ENCODE measurements at places on chromosomes 16 and 17. TPM values are rescaled to one million over a fixed set of nuclear protein-coding genes. Genes with fewer than 3 reads are reported as not detected.

Gene CHST4
- 0.14 TPM for polyA plus RNA-seq

Gene KRTAP4-3
- not detected for polyA plus RNA-seq

Gene KLHL10
- polyA plus RNA-seq: 0.21 TPM

DNA sequence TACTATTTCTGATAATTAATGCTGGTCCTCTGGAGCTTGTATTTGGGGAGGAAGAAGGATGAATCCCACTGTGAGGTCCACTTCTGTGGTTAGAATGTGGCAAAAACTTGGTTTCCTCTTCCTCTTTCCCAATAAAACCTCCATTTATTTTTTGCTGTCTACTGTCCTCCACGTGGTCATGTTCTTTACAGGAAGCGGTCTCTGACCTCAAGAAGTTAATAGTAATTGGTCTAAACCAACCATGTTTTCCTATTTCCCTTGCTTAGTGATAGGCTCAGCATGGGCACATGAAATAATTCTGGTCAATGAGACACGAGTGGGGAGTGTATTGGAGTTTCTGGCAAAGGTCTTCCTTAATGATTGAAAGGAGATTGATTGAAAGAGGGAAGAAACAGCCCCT, 33.9 kb downstream of the CHP2 start:
- no peaks in the 10 kb centered on the region for H3K4me1 ChIP-seq
- H3K27ac ChIP-seq: no peak overlapping the region
- DNase-seq: no peak
- no peaks in the 10 kb centered on the region for H3K36me3 ChIP-seq
- H3K4me3 ChIP-seq: no peak overlapping the region

Gene CCL4
- 0.21 TPM for polyA plus RNA-seq

GRCh38 chr16:85555719-85556455, 57.2 kb upstream of the GSE1 start:
- no peaks in the 10 kb centered on the region for H3K27me3 ChIP-seq
- H3K4me1 ChIP-seq: peaks cover 24% of the 10 kb centered on the region
- no peak for DNase-seq
- H3K36me3 ChIP-seq: no peaks in the 10 kb centered on the region
- H3K4me3 ChIP-seq: peak overlapping the region; percentile 89

Gene ZSCAN10
- not detected for polyA plus RNA-seq

GRCh38 chr17:75508931-75509361, 6.4 kb downstream of the CASKIN2 start:
- H3K36me3 ChIP-seq: peaks cover 27% of the 10 kb centered on the region
- H3K27me3 ChIP-seq: no peaks in the 10 kb centered on the region
- peaks cover 24% of the 10 kb centered on the region for H3K4me1 ChIP-seq
- H3K4me3 ChIP-seq: no peak overlapping the region

GRCh38 chr16:51097729-51098128, 53.3 kb downstream of the SALL1 start:
- H3K4me3 ChIP-seq: no peak overlapping the region
- no peaks in the 10 kb centered on the region for H3K4me1 ChIP-seq
- no peak for DNase-seq
- no peaks in the 10 kb centered on the region for H3K36me3 ChIP-seq
- H3K27ac ChIP-seq: no peak overlapping the region

DNA sequence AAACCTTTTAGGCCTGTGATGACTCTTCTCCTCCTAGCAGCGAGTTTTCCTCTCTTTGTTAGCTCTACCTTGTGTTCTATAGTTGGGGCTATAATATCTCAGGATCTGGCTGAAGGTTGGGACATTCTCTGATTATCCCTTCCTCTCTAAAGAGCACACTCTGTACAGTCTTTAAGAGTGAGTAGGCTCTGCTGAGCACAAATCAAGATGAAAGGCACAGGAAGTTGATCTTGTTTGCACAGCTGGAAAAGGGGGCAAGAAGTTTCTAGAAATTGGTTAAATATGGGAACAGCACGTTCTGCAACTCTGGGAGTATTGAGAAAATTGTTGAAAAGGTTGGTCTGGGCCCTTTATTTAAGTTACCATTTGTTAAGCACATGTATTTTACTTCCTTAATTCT, 240.9 kb downstream of the CDH11 start:
- no peaks in the 10 kb centered on the region for H3K4me1 ChIP-seq
- H3K27me3 ChIP-seq: no peaks in the 10 kb centered on the region
- no peak for DNase-seq
- H3K36me3 ChIP-seq: no peaks in the 10 kb centered on the region

GRCh38 chr17:81599719-81600486, 37.0 kb downstream of the NPLOC4 start:
- no peak overlapping the region for H3K27ac ChIP-seq
- peaks cover 42% of the 10 kb centered on the region for H3K36me3 ChIP-seq
- H3K4me3 ChIP-seq: no peak overlapping the region

GRCh38 chr17:66344473-66344872, 42.1 kb downstream of the PRKCA start:
- no peak for DNase-seq
- peaks cover 12% of the 10 kb centered on the region for H3K4me1 ChIP-seq
- no peaks in the 10 kb centered on the region for H3K36me3 ChIP-seq
- H3K27ac ChIP-seq: no peak overlapping the region
- H3K4me3 ChIP-seq: no peak overlapping the region

Gene IST1
- 187 TPM for polyA plus RNA-seq

Gene CACNG3
- polyA plus RNA-seq: not detected
